ENCODE measurements at places on chromosomes 2 and 18.
A peak's percentile ranks its signal among the peaks of the same experiment; 100 is the strongest.

GRCh38 chr2:232741294-232741693 lies 35.1 kb downstream of the KCNJ13 start:
- no peak for DNase-seq

- DNase-seq = no peak
Measured at GRCh38 chr2:174824068-174824467, 59.8 kb upstream of the CHRNA1 start.

DNA sequence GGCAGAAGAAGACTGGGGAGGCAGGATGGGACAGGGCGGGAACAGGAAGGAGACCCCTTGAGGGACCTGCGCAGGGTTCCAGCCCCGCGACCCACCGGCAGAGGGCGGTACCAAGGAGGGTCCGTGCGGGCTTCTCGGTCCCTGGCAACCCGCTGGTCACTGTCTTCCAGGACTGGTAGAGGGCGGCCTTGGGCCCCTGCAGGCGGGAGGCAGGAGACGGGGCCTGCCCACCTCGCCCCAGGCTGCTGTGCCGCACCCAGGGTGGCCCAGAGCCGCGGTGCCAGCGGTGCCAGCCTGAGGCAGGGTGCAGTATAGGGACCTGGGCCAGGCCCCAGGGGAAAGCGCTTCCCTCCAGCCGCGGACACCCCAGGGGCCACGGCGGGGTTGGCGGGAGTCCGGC lies 34.5 kb downstream of the NEURL3 start:
- DNase-seq = peak; percentile 70

- no peak for DNase-seq
Measured at GRCh38 chr2:46332686-46333281, 35.6 kb downstream of the EPAS1 start.

DNA sequence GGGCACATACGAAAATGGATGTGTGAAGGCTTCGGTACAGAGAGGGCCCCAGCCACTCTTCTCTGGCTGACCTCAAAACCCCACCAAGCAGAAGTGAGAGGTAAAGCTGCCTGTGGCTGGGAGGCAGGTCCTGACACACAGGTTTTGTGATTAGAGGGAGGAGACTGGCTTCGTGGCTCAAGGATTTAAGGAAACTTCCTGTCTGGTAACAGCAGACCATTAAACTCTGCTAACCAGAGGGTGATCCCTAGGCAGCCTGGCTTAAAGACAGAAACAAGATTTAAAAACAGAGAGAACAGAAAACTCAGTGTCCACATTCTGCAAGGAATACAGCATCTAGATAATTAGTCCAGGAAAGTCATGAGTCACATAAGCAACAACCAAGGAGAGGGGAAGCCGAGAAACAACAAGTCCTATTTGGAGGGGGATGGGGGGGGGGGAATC lies 101.9 kb downstream of the NFATC1 start:
- no peak for DNase-seq

DNA sequence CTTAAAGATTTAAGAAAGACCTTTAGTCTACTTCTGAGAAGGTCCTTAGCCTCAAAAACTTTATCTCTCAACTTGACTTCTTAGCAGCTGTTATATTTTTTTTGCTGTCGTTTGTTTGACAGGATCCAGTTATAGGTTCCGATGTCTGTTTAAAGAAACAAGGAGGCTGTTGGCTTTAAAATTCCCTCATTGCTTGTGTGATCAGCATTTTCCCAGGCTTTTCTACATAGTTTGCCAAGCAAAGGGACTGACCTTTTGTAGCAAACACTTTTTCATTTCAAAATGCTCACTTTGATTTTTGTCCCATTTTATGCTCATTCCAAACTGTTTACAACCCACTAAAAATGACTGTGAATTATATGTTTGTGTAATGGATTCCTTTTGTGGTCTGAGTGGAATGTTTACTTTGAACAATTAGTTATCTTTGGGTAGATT lies 394.9 kb downstream of the ARHGAP15 start:
- no peak for DNase-seq

DNA sequence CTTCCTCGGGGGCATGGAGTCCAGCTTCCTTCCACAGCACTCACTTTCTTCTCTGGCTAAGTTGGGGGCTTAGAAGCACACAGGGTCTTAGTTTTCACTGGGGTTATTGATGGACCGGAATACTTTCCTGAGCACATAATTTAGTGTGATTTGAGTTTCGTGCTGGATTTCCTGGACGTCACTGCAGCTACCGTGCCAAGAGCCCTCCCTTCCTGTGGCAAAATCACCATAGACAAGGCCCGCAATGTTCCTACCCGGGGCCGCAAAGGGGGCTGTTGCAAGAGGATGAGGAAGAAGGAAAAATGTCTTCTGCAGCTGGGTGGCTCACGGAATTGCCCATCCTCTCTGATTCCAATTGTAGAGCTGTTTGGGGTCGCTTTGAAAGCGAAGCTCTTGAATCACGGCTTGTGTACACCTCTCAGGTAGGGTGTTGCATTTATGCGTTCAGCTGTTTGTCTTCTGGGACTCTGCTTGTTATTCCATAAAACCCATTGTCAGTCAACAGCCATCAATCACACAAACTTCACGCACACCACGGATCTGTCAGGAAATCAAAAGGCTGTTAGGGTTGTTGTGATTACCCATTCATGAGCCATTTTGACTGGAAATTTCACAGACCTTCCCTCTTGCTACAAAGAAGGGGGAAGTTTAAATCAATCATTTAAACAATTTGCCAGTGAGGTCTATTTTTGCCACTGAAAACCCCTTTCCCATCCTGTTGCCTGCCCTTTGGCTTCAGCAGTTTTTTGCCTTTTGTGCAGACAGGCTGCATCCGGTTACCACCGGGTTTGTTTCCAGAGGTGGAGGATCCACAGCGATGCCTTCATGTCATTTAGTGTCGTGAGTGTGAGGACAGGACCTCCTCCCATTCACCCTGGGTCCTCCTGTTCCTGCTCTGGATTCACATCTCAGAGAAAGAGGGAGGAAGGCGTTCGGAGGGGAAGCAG lies 36.0 kb downstream of the SMIM21 start:
- no peak for DNase-seq

DNA sequence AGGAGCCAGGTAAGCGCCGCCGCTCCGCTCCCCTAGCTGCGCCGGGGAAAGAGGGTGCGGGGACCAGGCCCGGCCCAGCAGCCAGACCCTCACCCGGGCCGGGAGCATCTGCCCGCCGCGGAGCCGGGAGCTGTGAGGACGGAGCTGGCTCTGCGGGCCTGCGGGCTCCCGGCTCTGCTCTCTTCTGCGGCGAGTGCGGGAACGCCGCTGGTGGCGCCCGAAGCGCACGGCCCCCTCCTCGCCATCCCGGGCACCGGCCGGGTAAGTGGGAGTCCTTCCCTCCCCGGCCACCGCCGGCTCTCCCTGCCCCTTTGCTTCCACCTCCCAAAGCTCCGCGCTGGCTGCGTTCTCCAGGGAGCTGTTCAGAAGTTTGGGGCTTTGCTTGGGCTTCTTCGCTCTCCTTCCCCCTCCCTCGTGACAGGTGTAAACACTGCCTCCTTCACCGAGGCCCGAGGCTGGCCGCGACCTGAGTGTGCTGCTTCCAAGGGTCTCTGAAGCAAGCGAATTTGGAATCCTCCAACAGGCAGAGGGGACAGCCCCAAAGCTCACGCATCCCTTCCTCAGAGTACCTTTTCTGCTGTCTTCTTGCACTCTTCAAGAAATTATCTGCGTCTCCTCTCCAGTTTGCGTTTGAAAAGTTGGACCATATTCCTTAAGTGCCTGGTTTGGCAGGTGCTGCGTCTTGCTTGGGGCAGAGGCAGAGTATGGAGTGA lies 632 bp downstream of the AFTPH start:
- DNase-seq = peak; percentile 46

- no peak for DNase-seq
Measured at GRCh38 chr2:214180071-214180470, 230.8 kb upstream of the VWC2L start.

- DNase-seq = peak; percentile 22
Measured at GRCh38 chr2:118848381-118849225, 1.2 kb upstream of the EN1 start.

GRCh38 chr2:218434456-218434855 lies 15.5 kb downstream of the VIL1 start:
- DNase-seq = peak; percentile 33

DNA sequence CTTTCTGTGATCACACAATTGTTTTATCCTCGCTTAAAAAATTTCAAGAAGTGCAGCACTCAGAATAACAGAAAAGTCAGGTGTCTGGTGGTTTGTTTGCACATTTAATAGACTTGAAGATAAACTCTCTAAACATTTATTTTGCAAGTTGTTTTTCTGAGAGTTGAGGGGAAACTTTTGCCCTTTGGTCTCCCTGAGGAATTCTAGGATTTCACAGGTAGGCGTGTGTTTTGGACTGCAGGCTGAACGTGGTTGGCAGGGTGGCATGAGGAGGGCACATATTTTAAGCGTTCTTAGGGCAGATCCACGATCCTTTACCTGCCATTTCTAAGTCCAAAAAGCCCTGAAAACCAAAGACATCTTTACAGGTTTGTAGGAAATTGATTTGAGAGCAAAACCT lies 188.6 kb downstream of the NEDD4L start:
- no peak for DNase-seq

GRCh38 chr18:30971338-30971956 lies 71.1 kb downstream of the DSC3 start:
- DNase-seq = no peak

GRCh38 chr2:25149646-25150045 lies 18.7 kb downstream of the POMC start:
- no peak for DNase-seq

GRCh38 chr2:196076778-196077568 lies 8.3 kb upstream of the DNAH7 start:
- no peak for DNase-seq

DNA sequence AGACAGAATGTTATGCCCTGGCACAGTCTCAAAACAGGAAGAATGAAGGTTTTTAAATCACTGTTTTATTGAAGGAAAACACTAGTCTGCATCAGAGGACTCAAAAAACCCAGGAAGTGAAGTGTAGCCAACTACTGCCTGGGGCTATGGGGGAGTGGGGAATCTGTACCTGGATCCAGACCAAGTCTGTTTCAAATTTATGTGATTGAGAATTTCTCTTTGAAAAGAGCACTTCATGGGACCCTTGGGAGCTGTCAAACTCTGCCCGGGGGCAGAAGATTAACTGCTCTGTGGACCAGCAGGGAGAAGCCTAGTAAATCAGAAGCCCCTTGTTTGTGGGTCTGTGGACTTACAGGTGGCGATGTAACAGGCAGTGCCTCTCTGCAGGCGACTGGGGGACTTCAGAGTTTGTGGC lies 45.3 kb upstream of the TANC1 start:
- no peak for DNase-seq

DNA sequence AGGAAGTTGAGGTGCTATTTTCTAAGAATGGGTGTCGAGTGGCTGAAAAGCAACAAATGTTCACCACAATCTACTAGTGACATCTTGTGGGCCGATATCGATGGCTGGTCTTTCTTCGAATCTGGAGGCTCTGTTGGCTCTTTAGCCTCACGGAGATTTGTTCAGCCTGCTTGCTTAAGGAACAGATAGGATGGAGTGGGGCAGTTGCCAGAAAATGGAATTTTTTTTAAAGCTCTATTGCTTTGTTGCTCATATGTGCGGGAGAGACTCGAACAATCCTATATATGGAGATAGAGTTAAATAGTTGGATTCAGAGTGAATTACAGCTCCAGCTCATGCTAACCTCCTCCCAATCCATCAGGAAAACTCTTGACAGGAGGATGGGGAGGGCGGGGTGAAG lies 70.9 kb upstream of the LYPD6B start:
- DNase-seq = no peak

DNA sequence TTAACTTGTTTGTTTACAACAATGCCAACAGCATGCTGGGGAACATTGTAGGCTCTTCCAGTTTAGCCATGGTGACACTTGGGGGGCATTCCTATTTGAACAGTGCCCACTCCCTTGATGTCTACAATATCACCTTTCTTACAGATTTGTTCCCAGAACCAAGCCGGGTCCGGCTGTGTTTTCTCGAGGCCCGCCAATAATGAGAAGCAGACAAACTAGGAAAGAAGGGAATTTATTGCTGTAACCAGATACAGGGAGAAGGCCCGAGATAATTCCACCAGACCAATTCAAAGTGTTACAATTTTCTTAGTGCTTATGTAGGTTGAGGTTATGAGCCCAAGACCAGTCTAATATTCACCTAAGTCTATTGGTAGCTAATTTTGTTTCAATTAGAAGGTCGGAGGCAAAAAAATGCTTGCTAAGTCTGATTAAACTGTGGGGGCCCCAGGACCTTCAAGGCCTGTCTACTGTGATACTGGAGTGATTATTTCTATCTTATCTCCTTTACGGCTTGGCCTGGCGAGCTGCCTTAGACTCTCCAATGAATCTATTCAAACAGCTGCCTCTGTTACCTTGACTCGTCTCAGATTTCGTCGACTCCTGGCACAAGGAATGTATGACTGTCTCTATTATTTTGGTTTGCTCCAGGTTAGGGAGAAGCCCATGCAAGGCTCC lies 59.1 kb upstream of the PSME4 start:
- no peak for DNase-seq

GRCh38 chr2:74693213-74693612 lies 39.2 kb downstream of the SEMA4F start:
- DNase-seq = no peak

GRCh38 chr18:14074187-14074586 lies 58.0 kb downstream of the ZNF519 start:
- DNase-seq = no peak

DNA sequence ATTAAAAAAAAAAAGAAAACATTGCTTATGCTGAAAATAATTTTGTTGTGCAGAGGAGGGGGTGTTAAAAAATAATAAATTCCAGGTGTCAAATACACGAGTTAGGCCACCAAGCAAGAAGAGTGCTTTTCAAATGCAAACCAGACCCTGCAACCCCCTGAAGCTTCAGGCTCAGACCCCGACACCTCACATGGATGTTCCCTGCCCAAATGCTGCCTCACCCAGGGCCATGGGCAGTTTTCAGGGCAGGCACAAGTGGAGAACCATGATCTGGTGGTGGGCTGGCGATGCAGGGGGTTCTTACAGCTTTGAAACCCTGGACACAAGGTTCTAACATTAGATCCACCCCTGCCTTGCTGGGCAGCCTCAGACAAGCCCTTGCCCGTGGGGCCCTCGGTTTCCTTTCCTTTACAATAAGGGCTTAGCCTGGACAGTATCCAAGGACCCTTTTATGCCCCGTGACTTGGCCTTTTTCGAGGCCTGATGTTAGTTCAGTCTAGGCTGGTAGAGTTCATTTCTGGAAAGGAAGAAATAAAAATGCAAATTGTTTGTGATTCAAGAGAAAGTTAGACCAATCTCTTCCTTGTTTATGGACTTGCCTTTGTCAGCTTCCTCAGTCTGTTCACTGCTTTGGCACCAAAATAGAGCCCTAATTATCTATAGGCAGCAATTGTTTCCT lies 168.7 kb downstream of the DDX1 start:
- no peak for DNase-seq

- no peak for DNase-seq
Measured at GRCh38 chr2:158013891-158014290, 87.8 kb upstream of the UPP2 start.

DNA sequence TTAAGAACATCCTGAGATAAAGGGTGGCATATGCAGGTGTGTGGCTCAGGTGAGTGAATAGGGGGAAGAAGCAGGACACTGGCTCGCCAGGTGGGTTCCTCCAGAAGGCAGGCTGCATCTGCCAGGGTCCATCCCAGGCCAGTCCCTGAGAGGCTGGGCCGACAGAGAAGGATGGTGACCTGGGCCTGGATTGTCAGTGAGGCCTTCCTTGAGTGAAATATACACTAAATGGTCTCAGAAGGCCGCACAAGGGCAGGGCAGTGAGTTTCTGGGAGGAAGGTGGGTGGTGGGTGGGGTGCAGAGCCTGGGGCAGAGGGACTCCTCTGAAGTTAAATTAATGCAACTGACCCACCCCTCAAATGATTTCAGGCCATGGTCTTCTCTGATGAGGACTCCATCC lies 182.1 kb downstream of the ANKRD30B start:
- DNase-seq = no peak

- DNase-seq = no peak
Measured at GRCh38 chr2:148165975-148166374, 145.1 kb downstream of the MBD5 start.

- DNase-seq = no peak
Measured at GRCh38 chr2:25528173-25528572, 145.2 kb downstream of the DTNB start.

Measured in activated naive CD4-positive, alpha-beta T cell treated with anti-CD3 and anti-CD28 coated beads, Interleukin-2, amount 50 U/mL, for 72 hours (primary cell).